Fibroblast of villous mesenchyme (primary cell): ENCODE measurements at places on chromosomes 4 and X.

GRCh38 chr4:57719456-57719855, 609.3 kb upstream of the IGFBP7 start:
- no peak for DNase-seq

DNA sequence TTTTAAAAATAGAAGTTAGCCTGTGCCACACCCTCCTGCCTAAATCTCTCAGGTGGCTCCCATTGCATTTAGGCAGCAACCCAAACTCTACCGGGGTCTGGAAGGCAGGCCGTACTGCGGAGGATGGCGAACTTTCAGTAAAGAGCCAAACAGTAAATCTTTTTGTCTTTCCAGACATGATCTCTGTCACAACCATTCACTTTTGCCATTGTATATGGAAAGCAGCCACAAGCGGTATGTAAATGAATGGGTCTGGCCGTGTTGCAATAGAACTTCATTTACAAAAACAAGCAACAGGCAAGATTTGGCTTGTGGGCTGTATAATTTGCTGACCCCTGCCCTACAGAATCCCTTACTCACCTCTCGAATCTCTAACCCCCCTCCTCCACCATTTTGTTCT, 3.3 kb downstream of the RADX start:
- DNase-seq = no peak

- DNase-seq = peak; percentile 45
Measured at GRCh38 chrX:47232803-47233332, at the start of gene USP11. TSS of gene USP11 (plus strand) at chrX:47233009. CDS start at chrX:47233044, 35 bp downstream.

DNA sequence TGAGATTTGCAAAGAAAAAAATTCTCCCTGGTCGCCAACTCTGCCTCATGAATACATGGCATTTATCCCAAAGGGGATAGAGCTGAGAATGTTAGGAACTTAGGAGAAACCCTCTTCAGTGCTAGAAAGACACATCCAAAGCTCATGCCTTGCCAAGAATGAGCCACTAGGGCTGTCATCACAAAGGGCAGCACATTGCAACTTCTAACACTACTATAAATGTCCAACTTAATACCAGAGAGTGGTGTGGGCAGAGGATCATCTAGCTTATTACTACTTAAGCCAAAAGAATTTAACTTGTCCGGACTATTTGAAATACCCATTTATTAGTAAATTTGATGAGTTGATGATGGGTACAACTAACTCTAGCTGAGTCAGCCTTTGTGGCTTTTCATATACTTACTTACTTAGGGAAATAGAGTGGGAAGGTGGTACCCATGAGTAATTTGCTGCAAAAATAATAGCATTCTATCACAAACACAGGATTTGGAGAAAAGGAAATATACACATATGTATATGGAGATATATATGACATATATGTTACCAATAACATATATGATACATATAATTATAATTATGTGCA, 66.3 kb upstream of the GAB1 start:
- DNase-seq = no peak

DNA sequence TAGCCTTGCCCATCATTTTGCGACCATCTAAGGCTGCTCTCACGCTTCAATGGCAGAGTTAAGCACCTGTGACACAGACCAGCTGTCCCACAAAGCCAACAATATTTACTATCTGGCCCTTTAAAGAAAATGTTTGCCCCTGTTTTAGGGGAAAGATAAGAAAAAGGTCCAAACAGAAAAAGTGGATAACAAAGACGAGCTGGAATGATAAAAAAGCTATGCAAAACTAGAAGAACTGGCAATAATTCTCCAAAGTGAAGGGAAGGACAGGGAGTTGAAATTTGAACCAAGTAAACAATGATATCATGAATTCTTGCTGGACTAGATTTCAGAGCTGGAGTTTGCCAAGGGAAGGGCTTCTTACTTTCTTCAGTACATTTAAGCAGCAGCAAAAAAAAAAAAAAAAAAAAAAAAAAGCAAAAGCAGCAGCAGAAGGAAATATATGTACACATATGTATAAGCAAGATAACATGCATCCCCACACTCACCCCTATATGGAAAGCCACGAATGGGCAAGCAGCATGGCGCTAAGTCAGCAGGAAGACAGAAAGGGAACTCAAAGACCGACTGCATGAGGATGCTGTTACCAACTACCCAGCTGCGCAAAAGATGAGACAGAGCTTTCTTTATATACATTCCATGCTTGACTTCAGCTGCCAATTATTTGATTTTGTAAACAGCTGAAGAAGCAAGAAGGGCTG, 12.5 kb downstream of the TRAPPC2 start:
- DNase-seq = peak; percentile 61

- DNase-seq = peak; percentile 10
Measured at GRCh38 chrX:18354369-18355223, at the start of gene SCML2. TSS of gene SCML2 (minus strand) at chrX:18354688. CDS start at chrX:18334071, 20,617 bp downstream.

DNA sequence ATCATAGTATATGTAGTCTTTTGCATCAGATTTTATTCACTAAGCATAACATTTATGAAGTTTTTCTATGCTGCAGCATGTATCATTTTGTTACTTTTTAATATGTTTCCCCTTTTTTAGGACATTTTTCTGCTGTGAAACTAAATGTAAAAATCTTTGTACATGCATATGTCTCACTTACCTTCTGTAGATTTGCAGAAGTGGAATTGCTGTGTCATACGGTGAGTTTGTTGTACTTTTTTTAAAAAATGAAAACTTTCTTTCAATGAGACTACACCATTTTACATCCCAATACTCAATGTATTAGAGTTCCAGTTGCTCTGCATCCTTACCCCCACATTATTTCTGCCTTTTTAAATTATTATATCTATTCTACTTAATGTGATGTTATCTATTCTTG, 868.9 kb downstream of the PDHA2 start:
- DNase-seq = no peak

DNA sequence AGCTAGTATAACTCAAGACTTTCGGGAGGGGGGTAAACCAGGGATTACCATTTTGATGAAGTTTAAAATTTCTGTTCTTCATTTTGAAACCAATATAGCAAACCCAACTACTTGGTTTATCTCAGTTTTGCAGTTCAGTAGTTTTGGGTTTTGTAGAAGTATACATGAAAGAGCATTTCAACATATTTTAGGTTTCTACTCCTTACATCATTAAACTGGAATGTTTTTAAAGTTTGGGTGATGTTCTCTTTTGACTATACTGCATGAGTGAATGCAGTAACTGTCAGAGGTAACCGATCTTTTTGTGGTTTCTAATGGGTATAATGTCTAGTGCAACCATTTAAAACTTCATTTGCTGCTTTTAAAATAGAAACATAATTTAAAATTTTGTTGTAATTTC, 248.3 kb upstream of the MAD2L1 start:
- no peak for DNase-seq

GRCh38 chr4:169988252-169988651, 37.9 kb downstream of the MFAP3L start:
- no peak for DNase-seq

- no peak for DNase-seq
Measured at GRCh38 chrX:20253232-20253543, 13.5 kb downstream of the RPS6KA3 start.

- no peak for DNase-seq
Measured at GRCh38 chrX:143873343-143873742, 10.5 kb upstream of the UBE2NL start.

GRCh38 chrX:124228849-124229248, 103.6 kb upstream of the TEX13D start:
- no peak for DNase-seq

- DNase-seq = peak; percentile 13
Measured at GRCh38 chr4:27366104-27366823, 505.6 kb downstream of the STIM2 start.

DNA sequence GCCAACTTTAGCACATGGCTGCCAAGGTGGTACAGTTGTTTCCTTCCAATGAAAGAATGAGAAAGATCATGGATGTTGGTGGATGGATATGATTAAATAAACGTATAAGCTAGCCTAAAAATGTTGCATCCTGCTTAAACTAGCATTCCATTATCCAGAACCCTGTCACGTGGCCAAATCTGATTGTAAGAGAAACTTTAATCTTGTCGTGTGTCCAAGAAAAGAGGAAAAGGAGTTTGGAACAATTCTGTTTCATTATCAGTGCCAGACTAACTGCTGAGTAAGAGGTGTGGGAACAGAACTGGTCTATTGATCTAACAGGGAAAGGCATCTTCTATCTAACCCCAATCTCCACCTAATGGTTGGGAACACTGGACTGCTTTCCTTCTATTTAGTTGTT, 325.2 kb upstream of the BMP3 start:
- DNase-seq = no peak

- peak; percentile 50 for DNase-seq
Measured at GRCh38 chr4:54063229-54063628, 1.2 kb downstream of the CHIC2 start.

DNA sequence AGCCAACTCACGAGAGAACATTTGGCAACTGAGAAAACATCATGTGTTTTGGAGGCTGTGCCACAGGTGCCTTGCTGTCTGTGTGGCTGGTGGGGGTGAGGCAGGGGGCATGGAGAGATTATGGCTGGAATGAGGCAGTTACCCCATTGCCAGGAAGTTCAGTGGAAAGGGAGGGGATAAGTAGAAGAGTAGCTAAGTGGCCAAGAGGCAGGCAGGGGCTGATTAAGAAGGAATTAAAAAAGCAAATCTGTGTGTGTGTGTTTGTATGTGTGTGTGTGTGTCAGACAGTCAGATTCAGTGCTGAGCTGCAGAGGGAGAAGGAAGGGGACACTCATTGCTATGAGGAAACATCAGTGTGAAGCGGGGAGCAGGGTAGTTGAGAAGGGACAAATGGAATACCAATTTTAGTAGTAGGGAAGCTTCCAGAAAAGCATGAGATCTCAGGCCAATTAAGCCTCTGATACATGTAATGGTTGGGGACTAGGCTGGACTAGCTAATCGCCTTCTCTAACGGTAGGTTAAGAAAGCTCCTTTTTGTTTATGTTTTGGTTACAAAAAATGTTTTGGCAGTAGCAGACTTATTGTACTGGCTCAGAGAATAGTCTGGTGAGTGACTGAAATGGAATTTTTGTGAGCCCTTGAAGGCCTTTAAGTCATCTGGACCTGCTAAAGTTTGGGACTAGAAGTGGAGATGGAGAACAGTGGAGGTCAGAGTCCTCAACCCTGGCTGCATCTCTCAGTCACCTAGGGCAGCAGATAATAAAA, 18.5 kb downstream of the TMEM164 start:
- DNase-seq = peak; percentile 59

DNA sequence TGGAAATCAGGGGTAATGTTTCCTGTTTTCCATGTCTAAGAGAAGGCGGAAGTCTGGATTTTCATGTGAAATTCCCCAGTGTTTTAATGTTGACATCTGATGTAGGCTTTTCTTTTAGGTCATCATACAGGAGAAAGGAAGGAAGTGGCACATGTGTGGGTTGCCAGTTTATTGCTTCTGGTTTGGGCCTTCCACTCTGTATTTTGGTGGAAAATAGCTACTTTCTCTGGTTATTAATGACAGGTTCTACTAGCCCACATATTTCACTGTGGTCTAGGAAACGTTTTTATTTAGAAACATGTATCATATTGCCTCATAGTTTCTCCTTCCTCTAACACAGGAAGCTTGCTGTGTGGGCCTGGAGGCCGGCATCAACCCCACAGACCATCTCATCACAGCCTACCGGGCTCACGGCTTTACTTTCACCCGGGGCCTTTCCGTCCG, 7.2 kb downstream of the PDHA1 start:
- no peak for DNase-seq

DNA sequence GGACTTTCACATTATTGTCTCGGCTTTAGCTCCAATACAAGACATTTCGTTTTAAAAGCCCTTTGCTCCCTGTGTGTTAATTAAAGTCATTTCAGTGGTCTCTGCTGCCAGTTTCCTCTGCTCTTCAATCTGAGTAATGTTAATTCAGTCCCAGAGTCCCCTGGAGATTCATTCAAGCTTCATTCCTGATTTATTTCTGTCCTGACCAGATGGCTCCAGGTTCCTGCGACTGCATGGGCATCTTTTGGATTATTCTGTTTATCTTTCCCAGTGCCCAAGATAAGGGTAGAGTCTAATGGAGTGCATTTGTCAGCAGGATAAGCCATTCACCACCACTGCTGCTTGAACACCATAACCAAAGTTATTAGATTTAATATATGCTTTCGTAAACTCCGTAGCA, 6.1 kb upstream of the PAGE1 start:
- no peak for DNase-seq

- no peak for DNase-seq
Measured at GRCh38 chrX:10176121-10177003, 19.6 kb downstream of the CLCN4 start.

DNA sequence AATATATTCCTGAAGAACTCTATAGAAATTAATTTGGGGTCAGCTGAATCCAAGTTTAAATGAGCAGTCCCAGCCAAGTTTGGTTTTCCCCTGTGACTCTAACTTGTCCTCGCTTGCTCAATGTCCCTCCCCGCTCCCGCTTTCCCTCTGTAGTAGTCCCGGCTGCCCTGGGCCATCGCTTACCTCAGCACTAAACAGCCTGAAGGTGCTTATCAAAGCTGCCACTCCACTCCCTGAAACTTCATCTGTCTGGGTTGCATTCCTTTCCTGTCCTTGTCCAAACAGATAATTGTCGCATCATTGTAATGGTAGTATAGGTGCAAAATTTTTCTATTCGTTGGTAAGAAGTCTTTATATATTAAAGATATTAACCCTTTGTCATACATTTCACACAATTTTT, 12.8 kb downstream of the SLC25A43 start:
- DNase-seq = no peak

GRCh38 chr4:1296324-1297022, 6.8 kb downstream of the MAEA start:
- DNase-seq = no peak
